Esophagus squamous epithelium (tissue), 5 donors: ENCODE measurements at places on chromosomes 16 and 17. TPM values are rescaled to one million over a fixed set of nuclear protein-coding genes. Genes with fewer than 3 reads are reported as not detected.

The ITGA2B gene
- total RNA-seq, result 0.26 TPM

The GRAPL gene
- 4.0 TPM for total RNA-seq

The CLDN7 gene
- 210 TPM for total RNA-seq

The QPRT gene
- 0.76 TPM for total RNA-seq

The SEZ6 gene
- not detected for total RNA-seq

The WNT3 gene
- 1.5 TPM for total RNA-seq

The ZFP1 gene
- total RNA-seq, result 3.1 TPM

The AURKB gene
- 11.2 TPM for total RNA-seq

The RIPOR1 gene
- total RNA-seq, result 12.8 TPM

The PNPO gene
- 38.6 TPM for total RNA-seq

The ABCC3 gene
- 47.3 TPM for total RNA-seq

The GGT6 gene
- total RNA-seq, result 87.0 TPM

The CHD9NB gene
- 2.2 TPM for total RNA-seq

The YBX2 gene
- total RNA-seq, result 3.1 TPM

The NATD1 gene
- 3.0 TPM for total RNA-seq

The CLEC3A gene
- total RNA-seq, result not detected

The TMC7 gene
- total RNA-seq, result 0.56 TPM

The KRT36 gene
- not detected for total RNA-seq

The TNFRSF17 gene
- total RNA-seq, result not detected

The ANKRD40CL gene
- not detected for total RNA-seq

The MT3 gene
- total RNA-seq, result not detected

The XAF1 gene
- 19.7 TPM for total RNA-seq

The GAS2L2 gene
- total RNA-seq, result not detected

The NAGS gene
- 2.5 TPM for total RNA-seq

The ENO3 gene
- total RNA-seq, result 0.31 TPM

The TBC1D26 gene
- total RNA-seq, result not detected

The MED1 gene
- 13.3 TPM for total RNA-seq
